GM13977 (cell line): ENCODE measurements at places on chromosomes 5 and 9.

DNA sequence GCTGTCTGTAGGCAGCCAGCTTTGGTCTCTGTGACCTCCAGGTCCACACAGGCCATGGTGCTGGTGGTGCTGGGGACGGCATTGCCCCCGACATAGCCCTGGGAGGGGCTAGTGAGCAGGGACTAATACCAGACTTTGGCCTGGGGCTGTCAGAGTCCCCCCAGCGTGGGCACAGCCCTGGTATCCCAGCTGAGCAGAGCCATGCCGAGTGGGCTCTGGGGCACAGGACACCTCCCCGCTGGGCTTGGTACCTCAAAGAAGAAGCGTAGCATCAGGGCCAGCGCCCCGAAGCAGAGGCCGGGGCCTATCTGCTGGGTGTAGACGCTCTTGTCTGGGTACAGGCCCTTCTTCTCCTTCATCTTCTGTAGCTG is 9.5 kb downstream of the MYMK start:
- no peak for DNase-seq

- DNase-seq: no peak
Observed at GRCh38 chr9:88786291-88787079, 204.8 kb upstream of the S1PR3 start.

DNA sequence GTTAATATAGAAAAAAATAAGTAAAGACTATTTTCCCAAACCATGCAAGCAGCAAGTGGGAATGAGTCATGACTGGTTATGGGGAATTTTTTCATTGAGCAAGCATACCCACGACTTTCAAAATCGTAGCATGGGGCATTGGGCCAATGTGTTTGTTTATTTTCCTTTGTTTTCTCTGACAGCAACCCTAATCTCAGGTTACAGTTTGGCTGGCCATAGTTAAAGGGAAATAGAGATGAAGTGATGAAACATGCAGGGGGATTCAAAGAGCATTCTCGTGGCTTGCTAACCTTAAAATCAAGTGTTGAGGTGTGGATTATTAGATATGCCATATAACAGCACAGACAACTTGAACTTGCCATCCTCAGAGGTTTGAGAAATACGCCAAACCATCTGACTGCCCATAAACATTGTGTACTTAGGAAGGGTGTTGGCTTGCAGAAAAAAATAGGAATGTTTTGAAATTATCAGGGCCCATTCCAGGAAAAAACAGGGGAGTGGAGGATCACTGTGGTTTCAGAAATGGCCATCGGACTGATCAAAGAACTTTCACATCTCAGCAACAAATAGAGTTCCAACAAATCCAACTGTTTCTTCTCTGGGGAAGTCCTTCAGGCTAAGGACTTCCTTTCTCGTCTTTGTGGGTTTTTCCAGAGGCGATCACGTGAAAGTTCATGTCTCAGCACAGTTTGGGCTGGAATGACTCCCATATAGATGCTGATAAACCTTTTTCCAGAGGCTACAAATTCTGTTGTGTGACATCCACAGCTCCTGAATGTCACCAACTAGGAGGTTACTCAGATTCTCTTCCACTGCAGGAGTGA is 259.1 kb downstream of the SYK start:
- no peak for DNase-seq

DNA sequence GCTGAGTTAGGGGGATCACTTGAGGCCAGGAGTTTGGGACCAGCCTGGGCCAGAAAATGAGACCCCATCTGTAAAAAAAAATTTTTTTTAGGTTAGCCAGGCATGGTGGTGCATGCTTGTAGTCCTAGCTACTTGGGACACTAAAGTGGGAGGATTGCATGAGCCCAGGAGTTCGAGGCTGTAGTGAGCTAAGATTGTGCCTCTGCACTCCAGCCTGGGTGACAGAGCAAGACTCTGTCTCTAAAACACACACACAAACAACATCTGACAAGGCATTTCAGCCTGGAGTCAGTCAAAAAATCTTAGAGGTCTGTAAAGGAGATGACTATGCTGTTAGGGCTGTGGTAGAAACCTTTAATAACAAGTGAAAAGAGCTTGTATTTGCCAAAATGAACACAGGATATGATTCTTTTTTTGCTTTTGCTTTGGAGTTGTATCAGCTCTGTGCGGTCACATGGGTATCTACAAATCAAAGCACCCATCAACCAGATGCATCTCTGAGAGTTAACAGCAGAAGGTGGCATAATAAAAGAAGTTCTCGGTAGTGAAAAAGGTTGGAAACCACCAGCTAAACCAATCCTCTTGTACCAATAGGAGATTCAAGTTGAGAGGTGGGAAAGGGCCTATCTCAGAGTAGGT is 3.6 kb upstream of the PSMD5 start:
- DNase-seq: no peak

GRCh38 chr5:180006141-180006540 is 65.4 kb downstream of the RNF130 start:
- no peak for DNase-seq

DNA sequence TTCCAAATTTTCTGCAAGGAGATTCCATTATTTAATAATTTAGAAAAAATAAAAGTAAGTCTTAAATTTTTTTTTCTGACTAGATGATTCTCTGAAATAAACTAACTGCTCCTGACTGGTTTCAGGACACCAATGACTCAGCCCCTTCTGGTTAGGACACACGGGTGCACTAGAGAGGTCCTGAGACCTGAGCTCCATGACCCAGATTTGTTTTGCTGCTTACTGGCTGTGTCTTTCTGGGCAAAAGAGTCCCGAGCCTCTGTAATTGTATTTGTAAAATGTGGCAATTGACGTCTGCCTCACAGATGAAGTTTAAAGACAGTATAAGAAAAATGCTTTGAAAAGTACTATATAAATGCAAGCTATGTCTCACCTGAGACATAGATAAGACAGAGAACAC is 89.1 kb downstream of the SLC24A2 start:
- DNase-seq: no peak
